ENCODE measurements at places on chromosomes 4 and X.

DNA sequence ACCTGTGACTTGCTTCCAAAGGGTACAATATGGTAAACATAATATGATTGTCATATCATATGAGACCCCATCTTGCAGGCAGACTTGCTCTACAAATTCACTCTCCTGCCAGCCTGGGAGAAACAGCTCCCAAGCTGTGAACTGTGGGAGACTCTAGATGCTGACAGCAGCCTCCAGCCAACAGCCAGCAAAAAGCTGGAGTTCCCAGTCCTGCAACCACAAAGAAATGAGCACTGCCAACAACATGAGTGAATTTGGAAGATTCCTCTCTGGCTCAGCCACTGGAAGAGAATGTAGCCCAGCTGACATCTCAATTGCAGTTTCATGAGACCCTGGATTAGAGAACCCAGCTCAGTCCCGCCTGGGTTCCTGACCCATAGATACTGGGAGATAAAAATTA lies 145.4 kb downstream of the QDPR start:
- DNase-seq: no peak

DNA sequence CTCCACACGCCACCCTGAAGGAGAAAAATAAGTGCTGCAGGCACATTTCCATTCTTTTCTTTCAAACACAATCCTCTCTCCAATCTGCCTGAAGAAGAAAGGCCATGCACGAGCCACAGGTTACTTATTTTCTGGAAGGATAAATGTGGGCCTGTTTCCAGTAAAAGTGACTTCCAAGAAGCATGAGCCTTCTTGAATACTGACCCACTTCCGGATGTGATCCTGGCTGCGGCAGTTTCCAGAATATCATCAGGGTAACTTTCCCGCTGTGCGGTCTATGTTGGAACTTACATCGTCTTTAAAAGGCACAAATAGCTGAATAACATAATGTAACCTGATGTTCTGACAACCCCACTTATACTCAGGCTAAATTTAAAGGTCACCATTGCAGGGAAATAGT lies 66.3 kb upstream of the TAPT1 start:
- DNase-seq: no peak

- DNase-seq: no peak
Measured at GRCh38 chrX:139094671-139095592, 383.4 kb upstream of the FGF13 start.

DNA sequence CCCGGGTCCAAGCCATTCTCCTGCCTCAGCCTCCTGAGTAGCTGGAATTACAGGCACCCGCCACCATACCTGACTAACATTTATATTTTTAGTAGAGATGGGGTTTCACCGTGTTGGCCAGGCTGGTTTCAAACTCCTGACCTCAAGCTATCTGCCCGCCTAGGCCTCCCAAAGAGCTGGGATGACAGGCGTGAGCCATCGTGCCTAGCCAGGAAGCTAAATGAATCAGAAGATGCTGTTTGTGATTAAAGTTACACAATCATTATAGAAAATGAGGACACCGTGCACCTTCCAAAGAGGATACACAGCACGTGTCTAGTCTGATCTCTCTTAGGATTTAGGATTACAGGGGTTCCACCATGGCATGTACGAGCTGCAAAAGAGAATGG lies 99.6 kb downstream of the DHRSX start:
- DNase-seq: no peak

DNA sequence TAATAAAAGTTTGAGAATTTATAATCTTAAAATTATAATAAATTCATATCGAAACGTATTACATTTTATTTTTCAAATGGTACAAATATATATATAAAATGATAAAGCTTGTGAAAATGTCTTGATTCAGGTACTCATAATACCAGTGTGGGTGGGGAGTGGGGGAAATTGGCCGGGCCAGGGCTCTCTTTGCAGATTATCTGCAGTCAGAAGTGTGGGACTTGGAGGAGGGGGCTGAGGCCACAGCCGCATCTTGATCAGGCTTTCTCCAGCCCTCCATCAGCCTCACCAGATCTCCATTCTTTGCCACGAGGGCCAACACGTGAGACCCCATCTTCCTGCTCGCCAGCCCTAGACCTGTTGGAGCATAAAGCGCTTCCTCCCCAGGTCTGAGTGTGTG lies 86.7 kb downstream of the STIM2 start:
- DNase-seq: no peak

DNA sequence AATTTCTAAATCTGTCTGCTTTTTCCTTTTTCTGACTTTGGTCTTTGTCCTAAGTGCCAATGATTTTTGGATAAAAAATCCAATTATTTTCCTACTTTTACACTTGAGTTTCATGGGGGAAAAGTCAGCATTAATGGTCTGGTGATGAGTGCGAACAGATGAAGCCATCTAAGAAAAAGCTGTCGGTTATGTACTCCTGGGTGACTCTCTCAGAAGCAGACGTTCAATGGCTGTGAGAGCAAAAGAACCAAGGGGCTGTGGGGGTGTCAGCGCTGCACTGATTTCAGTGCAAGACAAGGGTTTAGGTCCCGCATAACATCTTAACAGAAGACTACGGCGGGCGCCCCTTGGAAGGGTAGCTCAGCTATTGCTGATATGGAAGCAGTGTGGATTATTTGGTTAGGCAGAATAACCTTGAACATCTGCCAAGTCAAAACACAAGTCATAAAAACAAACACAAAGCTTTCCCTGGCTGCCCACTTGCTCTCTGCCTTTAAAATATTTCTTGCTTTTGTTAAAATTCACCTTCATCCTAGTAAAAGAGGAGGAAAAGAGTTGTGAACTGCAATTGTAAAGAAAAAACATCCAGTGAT lies 240.5 kb downstream of the MAML3 start:
- no peak for DNase-seq

GRCh38 chrX:119237562-119237942 lies 1.5 kb downstream of the PGRMC1 start:
- no peak for DNase-seq

DNA sequence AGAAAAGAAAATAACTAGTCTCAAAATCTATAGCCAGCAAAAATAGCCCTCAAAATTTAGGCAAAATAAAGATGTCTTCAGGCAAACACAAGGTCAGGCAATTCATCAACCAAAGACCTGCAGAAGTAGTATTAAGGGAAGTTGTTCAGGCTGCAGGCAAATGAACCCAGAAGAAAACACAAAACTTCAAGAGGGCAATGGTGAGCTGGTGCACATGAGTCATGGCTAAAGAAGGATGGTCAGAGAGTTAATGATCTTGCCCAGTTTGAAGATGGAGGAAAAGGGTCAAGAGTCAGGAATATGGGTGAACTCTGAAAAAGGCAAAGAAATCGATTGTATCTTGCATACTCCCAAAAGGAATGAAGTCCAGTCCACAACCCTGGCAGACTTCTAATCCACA lies 83.1 kb upstream of the FAT4 start:
- DNase-seq: no peak

GRCh38 chrX:28848707-28849106 lies 261.5 kb downstream of the IL1RAPL1 start:
- no peak for DNase-seq

- DNase-seq: no peak
Measured at GRCh38 chr4:153169776-153170175, 34.5 kb upstream of the TRIM2 start.

- no peak for DNase-seq
Measured at GRCh38 chr4:104099141-104099540, 379.4 kb upstream of the TACR3 start.

DNA sequence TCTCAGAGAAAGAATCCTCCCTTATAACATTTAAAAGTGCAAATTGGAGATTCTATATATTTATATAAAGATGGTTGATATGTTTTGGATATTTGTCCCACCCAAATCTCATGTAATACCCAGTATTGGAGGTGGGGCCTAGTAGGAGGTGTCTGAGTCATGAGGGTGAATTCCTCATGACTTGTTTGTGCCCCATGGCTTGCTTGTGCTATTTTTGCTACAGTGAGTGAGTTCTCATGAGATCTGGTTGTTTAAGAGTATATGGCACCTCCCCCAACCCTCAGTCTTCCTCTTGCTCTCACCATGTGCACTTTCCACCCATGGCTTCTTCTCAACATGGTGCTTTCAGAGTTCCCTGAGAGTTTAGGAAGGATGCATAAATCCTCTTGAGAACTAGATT lies 9.5 kb upstream of the ANKRD50 start:
- no peak for DNase-seq

GRCh38 chrX:12360986-12361598 lies 222.8 kb downstream of the FRMPD4 start:
- DNase-seq: no peak

GRCh38 chr4:152850377-152850776 lies 70.6 kb downstream of the ARFIP1 start:
- DNase-seq: no peak

GRCh38 chrX:145002771-145003170 lies 244.5 kb upstream of the SPANXN1 start:
- no peak for DNase-seq

- no peak for DNase-seq
Measured at GRCh38 chrX:125289209-125289608, 30.5 kb upstream of the TEX13C start.

- DNase-seq: no peak
Measured at GRCh38 chr4:113641025-113641431, 120.5 kb downstream of the CAMK2D start.

GRCh38 chr4:185464887-185465286 lies 6.6 kb downstream of the CCDC110 start:
- no peak for DNase-seq

DNA sequence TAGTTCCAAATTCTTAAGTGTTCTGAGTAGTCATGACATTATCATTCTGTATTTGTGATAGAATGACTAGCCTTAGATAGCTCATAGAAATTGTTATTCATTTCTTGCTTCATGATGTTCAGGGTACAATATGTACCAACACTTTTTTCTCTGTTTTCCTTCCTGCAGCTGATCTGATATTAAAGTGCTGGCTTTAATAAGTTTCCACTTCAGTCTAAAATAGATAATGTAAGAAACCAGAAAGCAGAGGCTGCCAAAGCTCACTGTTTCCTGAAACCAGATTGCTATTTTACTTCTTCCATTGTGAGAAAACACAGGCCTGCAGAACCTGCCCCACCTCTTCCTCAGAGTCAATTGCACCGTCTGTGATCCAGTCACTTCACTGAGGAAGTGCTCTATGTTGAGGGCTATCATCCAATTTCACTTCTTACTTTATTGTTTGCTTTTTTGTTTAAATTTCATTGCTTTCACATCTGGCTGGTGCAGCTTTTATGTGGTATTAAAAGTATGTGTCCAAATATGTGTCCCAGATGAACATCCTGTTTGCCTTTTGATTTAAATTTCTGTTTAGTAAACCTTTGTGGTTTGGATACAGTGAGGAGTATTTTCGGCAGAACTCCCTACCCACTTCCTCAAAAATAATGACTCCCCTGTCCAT lies 652.1 kb downstream of the ANKRD50 start:
- no peak for DNase-seq

DNA sequence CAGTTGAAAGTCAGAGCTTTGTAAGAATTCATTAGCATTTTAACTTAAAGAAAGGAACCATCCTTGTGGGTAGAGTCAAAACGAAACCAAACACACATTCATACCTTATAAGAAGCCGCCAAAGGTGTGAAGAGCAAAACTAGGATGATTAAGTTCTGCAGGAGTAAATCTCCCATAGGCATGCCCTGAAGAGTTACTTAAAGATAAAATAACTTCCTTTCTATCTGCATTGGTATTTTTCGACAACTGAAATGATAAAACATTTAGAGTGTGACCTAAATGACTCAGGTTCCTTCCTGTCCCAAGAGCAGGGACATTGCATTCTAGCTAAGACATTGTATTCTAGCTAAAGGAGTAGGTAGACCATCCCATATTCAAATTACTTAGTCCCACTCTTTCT lies 75.3 kb downstream of the BCOR start:
- DNase-seq: no peak

- no peak for DNase-seq
Measured at GRCh38 chrX:118497180-118497818, 1.7 kb downstream of the DOCK11 start.

DNA sequence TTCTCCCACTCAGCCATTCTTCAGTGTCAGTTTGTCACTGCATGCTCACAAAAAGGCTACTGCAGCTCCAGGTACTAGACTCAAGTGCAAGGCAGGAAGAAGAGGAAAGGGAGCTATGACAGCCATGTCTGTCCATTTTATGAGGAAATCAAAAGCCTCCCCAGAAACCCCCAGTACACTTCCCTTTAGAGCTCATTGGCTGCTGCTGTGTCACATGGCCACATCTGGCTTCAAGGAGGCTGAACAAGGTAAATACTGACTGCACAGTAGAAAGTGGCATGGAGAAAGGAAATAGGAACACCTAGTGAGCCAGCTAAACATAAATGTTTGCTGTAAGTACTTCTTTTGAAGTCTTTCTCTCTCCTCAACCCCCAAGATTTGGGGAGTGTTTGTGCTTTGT lies 67.2 kb upstream of the FRAS1 start:
- DNase-seq: no peak

DNA sequence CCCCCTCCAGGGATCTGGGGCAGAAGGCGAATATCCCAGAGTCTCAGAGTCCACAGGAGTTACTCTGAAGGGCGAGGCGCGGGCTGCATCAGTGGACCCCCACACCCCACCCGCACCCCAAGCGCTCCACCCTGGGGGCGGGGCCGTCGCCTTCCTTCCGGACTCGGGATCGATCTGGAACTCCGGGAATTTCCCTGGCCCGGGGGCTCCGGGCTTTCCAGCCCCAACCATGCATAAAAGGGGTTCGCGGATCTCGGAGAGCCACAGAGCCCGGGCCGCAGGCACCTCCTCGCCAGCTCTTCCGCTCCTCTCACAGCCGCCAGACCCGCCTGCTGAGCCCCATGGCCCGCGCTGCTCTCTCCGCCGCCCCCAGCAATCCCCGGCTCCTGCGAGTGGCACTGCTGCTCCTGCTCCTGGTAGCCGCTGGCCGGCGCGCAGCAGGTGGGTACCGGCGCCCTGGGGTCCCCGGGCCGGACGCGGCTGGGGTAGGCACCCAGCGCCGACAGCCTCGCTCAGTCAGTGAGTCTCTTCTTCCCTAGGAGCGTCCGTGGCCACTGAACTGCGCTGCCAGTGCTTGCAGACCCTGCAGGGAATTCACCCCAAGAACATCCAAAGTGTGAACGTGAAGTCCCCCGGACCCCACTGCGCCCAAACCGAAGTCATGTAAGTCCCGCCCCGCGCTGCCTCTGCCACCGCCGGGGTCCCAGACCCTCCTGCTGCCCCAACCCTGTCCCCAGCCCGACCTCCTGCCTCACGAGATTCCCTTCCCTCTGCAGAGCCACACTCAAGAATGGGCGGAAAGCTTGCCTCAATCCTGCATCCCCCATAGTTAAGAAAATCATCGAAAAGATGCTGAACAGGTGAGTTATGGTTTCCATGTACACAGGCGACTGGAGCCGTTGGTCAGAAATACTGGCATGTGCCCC lies at the start of gene CXCL1:
TSS of gene CXCL1 (plus strand) at position 264 of the 926 bp plus-strand sequence. CDS start at position 342, 78 bp downstream.
- DNase-seq: no peak

GRCh38 chr4:26583538-26583864 lies 383 bp upstream of the TBC1D19 start:
- no peak for DNase-seq

- DNase-seq: no peak
Measured at GRCh38 chr4:48898733-48899431, 7.7 kb downstream of the OCIAD2 start.

DNA sequence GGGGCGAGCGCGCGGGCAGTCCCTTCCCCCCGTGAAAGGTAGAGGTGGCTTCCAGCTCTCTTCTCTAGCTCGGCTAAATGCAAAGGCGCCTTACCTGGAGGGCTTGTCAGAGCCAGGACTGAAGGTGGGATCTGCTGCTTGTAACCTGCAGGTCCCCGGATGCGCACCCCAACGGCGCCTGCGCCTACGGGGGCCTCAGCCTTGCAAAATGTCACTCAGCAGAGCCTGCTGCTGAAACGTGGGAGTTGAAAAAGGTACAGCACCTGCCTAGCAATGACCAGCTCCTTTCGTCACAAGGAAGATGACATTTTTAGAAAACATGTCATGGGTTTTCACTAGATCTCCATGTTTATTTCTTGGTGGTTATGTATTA lies 583 bp downstream of the ABHD18 start:
- DNase-seq: peak; percentile 29
